HT-29 (cell line): ENCODE measurements at places on chromosomes 12 and 14.

- DNase-seq: no peak
Measured at GRCh38 chr14:54674046-54674741, 107.3 kb downstream of the SAMD4A start.

GRCh38 chr12:31031951-31032335 lies 41.7 kb upstream of the DDX11 start:
- DNase-seq: no peak

- DNase-seq: no peak
Measured at GRCh38 chr12:2957816-2958431, 1.3 kb upstream of the TEAD4 start.

GRCh38 chr14:95817271-95817670 lies 59.4 kb upstream of the TUNAR start:
- DNase-seq: no peak

GRCh38 chr14:78631551-78631950 lies 461.4 kb downstream of the NRXN3 start:
- no peak for DNase-seq

DNA sequence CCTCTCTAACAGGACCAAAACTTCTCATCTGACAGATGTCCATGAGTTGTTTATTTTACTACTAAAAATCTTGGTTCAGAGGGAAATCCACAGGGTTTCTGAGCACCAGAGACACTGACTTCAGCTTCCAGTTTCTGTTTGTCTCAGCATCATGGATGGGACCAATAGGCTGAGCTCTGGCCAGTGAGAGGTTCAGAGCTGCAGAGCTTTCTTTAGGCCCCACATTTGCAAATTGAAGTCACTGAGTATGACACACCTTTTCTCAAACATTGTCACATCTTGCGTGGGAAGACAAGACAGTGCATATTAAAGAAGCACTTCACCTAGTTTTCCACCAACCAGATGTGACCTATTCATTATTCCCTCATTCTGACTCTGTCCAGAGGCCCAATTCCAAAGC lies 45.2 kb downstream of the RDH12 start:
- no peak for DNase-seq

DNA sequence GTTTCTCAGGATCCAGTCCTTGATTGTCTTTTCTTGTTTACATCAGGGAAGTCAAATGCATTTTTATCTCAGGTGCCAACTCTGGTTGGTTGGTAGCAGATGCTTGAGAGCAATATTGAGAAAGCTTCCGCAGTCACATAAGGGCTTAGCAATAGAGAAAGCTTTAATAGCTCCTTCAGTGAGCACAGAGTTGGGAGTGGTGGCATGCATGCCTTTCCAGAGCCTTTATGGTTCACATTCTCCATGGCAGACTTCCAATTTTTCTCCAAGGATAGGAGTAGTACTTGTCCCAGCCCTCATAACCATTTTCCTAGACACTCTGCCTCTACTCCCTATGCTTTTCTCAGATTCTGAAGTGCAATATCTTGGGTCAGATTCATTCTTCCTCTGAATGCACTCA lies 280.4 kb downstream of the AEBP2 start:
- DNase-seq: no peak

DNA sequence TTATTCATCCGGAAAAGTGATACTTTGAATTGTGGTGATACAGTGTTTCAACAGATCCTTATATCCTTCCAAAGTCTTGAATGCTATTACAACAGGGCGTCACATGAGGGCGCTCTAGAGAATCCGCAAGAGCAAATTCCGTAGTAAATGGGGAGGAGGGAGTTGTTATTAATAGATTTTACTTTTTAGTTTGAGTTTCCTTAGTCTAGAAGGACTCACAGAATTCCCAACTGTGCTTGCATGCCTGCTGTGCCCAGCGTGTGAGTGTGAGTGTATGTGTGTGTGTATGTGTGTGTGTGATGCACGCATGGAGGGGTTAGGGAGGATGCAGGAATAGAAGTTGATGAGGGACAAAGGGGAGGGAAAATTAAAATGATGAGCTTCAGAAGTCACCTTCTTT lies 375.3 kb downstream of the C12orf75 start:
- DNase-seq: peak; percentile 48

GRCh38 chr14:69842686-69843420 lies 36.4 kb upstream of the SMOC1 start:
- no peak for DNase-seq

- DNase-seq: no peak
Measured at GRCh38 chr14:22337521-22337920, 251.5 kb downstream of the DAD1 start.

DNA sequence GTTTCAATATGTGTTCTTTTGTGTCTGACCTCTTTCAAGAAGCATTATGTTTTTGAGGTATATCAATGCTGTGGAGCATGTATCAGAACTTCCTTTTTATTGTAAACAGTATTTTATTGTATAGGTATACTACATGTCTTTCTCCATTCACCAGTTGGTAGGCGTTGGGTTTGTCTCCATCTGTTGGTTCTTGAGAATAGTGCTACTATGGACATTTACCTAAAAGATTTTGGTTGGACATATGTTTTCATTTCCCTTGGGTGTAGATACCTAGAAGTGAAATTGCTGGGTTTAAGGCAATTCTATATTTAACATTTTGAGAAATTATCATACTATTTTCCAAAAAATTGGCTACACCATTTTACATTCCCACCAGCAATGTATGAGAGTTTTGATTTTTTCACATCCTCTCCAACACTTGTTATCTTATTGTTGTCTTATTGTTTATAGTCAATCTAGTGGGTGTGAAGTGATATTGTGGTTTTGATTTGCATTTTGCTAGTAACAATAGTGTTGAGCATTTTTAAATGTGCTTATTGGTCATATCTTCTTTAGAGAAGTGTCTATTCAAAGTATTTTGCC lies 409.2 kb downstream of the IPO8 start:
- DNase-seq: peak; percentile 59

DNA sequence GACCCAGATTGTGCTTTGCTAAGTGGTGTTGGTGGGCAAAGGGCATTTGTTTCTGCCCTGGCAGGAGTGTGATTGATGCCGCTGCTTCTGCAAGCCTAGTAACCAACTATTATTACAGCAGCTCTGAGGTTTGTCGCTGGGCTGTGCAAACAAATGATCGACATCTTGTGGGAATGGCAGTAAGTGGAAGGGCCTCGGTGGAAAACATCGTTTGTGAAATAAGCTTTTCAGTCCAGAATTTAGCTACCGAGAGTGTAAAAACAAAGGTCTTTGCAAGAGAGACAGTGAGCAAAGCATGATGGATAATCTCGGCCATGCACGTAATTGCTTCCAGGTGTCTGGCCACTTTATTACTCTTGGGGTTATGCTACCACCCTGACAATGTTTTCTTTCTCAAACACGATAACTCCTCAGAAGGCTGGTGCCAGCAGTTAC lies 397.7 kb upstream of the PRICKLE1 start:
- no peak for DNase-seq

DNA sequence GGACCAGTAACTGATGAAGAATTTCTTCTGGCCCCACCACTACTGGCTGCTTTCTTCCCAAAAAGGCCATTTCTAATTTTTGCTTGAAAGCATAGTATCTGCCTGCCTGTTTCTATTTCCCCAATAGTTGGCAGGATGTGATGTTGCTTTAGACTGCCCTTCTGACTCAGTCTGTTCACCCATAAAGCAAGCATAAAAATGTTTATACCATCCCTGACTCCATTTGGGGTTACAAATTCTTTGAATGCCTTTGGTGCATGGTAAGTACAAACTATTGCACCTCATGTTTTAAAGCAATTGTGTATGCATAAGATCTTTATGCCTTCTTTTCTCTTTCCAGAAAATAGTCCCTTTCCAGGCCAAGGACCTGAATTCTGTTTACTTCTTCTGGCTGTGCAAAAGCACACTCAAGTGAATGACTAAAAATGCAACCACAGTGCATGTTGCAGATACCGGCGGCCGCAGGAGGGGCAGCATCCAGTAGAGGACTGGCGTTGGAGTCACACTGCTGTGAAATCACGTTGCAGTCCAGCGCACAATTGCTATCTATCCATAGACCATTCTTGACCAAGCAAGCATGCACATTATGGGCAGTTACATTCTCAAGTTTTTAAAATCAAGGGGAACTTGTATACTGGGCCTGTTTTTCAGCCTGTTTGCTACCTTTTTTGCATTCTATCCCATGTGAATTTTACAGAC lies 82.4 kb downstream of the SLC5A8 start:
- no peak for DNase-seq

DNA sequence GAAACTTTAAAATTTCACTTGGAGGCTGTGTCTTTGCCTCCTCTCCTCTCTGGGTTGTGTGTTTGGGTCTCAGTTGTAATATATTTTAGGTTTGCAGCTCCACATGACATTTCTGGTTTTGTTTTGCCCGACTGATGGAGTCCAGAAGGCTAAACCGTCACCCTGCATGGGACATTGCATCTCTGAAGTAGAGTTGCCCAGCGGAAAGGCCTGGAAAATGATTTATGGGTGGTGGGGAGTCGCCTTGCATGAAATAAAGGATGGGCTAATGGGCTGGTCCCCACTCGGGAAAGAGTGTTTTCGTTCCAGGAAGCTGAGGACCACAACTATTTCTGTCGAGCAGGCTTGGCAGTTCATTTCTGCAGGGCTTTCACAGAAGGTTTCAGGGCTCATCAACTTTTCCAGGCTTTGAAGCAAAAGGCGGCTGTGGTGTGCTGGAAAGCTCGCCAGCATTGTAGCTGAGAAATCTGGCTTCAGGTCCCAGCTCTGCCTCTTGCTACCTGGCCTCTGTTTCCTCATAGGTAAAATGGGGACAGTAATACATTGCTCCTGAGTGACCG lies 74.8 kb upstream of the GSC start:
- no peak for DNase-seq

GRCh38 chr12:89821896-89822295 lies 113.3 kb upstream of the ATP2B1 start:
- DNase-seq: no peak

DNA sequence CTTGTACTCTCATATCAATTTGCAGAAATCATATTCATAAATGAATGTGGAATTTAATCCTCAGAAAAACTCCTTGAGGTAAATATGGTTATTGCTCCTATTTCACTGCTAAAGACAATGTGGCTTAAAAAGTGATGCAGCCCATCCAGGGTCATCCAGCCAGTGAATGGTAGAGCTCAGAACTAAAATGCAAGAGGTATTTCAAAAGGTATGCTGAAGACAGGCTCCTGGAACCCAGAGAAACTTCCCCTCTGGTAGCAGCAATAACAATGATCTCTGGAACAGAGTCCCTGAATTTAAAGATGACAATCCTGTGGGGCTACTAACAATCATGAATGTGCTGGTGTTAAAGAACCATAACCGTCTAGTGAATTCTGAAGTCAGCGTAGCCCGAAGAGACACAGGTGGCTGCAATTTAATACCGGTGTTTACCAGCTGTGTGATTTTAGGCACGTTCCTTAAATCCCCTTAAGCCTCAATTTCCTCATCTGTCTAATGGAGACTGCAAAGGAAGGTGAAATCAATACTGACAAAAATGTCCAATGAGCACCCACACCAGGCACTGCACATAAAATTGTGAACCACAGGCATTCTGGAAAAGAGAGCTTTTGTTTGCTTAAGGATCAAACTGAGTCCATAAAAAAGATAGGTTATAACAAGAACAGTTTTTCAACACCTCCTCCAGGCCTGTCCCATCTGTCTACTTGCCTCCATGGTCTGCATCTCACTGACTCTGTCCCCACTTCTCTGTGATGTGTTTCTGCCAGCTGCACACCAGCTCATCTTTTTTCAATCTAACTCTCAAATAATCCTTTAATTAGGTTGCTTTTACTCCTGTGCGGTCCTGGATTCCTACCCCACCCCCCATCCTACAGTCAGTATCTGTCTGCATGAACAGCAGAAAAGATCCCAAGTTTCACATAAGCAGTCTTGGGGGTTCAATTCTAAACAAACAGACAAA lies 10.5 kb downstream of the TM7SF3 start:
- DNase-seq: peak; percentile 54

- DNase-seq: no peak
Measured at GRCh38 chr14:53226553-53226952, 73.4 kb upstream of the DDHD1 start.

- DNase-seq: no peak
Measured at GRCh38 chr12:92158796-92159439, 13.3 kb upstream of the BTG1 start.

GRCh38 chr14:75751296-75751695 lies 90.2 kb downstream of the TTLL5 start:
- no peak for DNase-seq

DNA sequence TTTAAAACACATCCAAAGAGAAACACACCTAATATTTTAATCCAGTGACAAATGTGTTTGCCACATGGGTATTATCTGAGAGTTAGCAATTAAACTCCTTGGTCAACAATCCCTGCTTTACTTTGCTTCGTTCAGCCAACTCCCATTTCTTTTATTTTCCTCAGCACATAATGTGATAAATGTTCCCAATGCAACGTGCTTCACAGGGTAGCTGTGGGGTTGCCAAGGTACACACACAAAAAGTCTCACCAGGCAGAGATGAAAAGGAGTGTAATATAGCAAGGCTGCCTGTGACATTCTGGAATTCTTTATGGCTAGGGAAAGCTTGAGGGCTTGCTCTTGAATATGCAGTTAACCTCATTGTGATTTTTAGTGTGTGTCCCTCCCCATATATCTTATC lies 208.0 kb upstream of the DIO2 start:
- no peak for DNase-seq

DNA sequence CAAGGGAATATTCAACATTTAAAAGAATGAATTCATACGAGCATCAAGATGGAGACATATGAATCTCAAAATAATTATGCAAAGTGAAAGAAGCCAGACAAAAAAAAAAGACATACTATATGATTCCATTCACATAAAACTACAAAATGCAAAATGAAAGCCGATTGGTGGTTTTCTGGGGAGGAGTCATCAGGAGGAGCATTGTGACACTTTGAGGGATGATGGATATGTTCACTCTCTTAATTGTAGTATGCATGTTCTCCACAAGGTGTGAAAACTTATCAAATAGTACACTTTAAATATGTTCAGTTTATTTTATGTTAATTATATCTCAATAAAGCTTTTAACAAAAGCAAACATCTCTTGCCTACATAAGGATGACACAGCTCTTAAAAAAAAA lies 13.5 kb downstream of the OLR1 start:
- DNase-seq: no peak

GRCh38 chr12:117033382-117034221 lies 65.6 kb downstream of the TESC start:
- DNase-seq: no peak

DNA sequence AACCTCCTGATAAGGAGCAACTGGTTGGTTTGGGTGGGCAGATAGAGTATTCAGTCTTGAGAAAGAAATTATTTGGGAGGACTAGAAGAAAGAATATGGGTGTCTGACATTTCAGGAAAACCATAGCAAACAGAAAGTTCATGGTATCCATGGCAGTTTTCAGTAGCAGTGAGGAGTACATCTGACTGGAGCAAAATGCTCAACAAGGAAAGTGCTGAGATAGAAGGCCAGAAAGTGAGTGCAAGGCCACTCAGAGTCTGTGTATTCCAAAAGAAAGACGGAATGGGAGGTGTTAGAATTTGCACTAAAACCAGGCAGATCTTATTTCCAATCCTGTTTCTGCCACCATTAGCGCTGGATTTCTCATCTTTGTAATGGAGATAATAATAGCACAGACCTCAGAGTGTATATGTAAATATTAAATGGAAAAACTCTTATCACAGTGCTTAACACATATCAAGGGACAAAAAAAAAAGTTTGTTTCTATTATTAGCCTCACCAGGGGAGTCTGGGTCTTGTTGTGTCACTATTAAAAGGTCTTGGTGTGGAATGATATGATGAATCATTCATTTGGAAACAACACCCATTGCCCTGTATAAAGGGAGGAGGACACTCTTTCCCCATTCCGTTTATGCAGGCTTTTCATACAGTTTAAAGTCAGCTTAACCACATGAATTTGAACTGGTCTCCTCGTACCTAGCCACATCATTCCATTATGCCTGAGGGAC lies 349.8 kb downstream of the IPO8 start:
- no peak for DNase-seq
